Stimulated activated CD4-positive, alpha-beta T cell treated with anti-CD3 and anti-CD28 coated beads, TNF-alpha, amount 100 ng/mL, for 24 hours (primary cell): ENCODE measurements at places on chromosomes 3 and 15.

- no peak for DNase-seq
Observed at GRCh38 chr3:149955449-149955848, 15.2 kb downstream of the PFN2 start.

DNA sequence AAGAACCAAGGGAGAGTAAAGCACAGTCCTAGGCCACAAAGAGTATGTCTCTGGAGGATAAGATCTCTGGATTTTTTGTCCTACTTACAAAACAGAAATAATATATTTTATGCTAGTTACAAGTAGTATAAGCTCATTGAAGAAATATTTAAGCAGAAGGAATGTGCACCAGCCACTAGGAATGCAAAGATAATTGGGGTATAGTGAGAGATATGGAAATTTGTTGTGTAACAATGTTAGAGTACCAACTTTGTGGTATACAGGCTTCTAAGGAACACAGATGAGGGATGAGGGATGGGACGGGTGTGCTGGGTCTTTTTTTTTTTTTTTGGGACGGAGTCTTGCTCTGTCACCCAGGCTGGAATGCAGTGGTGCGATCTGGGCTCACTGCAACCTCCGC is 26.5 kb downstream of the AKAP13 start:
- DNase-seq, result no peak

DNA sequence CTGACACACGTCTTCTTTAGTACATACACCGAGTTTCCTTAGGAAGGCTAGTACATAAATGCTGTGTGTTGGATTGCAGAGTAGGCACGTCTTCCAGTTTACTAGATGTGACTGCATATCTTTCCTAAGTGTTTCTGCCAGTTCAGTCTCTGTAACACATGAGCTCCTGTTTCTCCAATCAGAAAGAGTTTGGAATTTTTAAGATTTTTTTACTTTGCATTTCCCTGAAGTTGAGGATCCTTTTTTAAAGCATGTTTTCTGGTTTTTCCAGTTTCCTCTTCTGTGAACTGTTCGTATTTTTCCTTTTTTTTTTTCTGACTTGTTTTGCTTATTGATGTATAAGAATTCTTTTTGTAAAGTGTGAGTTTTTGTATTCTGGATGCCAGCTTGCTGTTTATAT is 7.5 kb upstream of the POLR2M start:
- DNase-seq, result no peak

- no peak for DNase-seq
Observed at GRCh38 chr3:61913701-61914100, 352.3 kb downstream of the PTPRG start.

DNA sequence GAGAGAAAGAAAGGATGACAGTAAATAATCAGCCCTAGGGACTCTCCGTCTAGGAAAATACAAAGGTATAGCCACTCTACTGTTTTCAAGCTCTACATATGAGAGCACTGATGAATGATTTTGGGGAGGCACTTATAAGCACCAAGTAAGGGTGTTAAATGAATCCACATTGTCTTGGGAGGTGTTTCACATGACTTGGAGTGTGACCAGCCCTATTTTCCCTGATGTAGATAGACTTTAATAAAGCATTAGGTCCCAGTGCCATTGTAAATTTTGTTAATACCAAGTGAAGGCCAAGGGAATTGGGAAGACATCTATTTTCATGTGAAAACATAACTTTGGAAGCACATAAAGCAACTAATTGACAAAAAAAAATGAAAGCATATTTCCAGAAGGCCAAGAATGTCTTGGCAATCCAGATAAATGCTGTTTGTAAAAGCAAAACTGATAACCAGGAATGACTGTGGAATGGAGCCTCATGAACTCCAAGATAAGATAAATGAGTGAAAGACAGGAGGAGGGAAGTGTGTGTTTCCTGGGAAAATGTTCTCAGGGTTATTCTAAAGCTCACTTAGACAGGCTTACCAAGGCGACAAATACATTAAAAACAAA is 96.0 kb upstream of the MYZAP start:
- no peak for DNase-seq

DNA sequence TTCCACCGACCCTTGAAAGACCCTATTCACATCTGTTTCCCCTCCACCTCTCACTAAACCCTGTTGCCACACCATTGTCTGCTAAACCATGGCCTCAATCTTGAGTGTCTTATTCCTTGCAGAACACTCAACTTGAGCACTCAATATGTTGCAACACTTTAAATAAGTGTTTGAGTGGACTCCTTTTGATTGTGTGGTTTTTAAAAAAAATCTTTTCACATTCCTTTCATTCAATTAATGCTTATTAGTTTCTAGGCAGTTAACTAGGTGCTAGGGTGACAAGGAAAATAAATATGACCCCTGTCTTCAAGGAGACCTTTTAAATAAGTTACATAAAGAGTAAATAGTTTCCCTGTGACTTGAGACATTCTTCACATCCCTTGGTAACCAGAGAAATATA is 13.3 kb upstream of the HHLA2 start:
- DNase-seq, result no peak

GRCh38 chr15:82040862-82041261 is 5.0 kb downstream of the MEX3B start:
- no peak for DNase-seq

DNA sequence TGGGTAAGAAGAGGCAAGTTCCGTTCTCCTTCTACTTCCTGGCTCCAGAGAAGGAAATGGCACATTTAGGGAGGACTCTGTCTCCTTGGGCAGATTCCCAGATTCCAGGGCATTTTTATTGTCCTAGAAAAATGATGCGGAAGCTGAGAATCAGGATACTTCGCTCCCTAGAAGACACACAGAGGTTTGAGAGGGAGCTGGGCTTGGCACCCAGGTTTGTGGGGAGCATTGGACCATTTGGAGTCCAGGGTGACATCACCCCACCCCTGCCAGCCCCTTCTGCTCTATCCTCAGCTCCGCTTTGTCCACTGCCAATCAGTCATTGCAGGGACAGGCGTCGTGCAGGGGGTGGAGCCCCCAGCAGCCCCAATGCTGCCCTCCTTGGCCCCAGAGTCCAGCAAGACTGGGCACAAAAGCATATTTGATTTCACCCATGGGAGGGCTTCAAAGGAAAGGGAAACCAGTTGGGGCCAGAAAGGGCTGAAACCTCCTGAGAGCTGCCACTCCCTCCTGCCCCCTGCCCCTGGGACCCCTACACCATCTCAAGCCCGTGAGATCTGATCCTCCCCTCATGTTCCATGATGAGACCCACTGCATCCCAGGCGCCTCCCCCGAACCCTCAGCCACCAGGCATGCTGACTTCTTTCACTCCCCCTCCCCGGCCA is 129.8 kb upstream of the MEF2A start:
- no peak for DNase-seq

DNA sequence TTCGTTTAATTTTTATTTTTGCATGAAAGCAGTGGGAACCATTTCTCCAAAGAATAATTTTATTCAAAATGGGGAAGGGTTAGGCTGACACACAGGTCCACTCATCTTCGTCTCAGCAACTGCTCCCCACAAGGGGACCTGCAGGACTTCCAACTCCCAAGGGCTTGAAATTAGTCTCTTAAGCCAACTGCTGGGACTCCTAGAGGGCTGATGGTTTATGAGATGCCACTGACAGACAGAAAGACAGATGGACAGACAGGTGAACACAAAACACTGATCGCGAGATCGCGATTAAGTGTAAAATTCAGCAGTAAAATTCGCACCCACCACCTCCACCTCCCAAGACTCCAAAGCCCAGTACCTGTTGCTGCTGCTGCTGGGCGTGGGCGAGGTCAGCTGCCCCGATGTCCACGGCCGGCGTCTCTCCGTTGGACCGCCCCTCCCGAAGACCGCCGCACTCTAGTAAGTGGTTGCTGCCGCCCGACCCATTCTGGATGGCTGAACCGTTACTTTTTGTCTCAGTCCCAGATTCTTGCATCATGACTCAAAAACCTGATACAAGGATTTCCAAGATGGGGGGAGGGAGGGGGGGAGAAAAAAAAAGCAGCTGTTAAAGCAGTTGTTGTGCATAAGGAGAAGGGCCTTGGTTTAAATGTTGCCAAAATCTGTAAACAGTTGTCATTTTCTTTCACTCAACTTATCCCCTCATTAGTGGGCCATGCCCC is 385.5 kb downstream of the FOXP1 start:
- no peak for DNase-seq

DNA sequence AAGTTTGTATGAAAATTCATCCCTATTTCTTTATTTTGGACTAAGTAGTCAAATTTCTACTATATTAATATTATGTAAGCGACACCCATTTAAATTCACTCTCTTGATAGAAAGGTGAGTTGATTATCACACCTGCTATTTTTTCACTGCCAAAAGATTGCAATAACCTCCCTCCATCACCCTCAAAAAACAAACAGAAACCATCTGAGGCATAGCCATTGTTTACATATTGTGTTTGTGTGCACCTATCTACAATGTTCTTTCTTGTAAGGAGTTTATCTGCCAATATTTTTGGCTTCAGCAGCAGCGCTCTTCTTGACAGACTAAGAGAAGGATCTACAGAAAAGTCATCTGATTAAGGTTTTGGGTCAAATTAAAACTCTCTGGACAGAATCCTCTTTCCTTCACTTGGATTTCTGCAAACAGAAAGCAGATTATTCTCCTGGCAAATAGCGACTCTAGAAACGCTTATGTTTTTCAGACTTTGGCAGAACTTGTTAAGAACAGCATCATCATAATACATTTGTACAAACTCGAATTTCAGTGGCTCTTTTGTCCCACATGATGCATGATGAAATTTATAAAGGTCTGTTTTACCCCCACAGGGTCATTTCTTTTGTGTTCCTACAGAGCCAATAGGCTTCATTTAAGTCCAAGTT is 48.6 kb downstream of the KCNMB2 start:
- DNase-seq, result no peak

GRCh38 chr3:129605203-129605921 is 1.1 kb downstream of the PLXND1 start:
- DNase-seq, result no peak

GRCh38 chr3:183812761-183813445 is 12.5 kb downstream of the MAP6D1 start:
- DNase-seq, result no peak

- DNase-seq, result no peak
Observed at GRCh38 chr15:94701281-94701985, 470.1 kb downstream of the MCTP2 start.

- no peak for DNase-seq
Observed at GRCh38 chr3:187014417-187014864, 84.1 kb downstream of the ST6GAL1 start.

DNA sequence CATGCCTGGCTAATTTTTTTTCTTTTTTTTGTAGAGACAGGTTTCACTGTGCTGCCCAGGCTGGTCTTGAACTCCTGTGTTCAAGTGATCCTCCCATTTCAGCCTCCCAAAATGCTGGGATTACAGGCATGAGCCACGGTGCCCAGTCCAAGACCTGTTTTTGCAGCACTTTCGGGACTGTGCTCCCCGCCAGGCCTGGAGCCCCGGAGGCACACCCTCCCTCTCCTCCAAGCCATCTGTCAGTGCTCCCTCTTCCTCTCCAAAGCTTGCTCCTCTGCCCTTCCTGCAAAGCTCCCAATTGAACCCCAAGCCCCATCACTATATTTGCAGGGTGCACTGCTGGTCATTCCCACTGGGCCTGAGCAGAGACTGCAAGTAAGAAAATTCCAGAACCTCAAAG is 98.1 kb downstream of the CORO2B start:
- no peak for DNase-seq

GRCh38 chr15:80270472-80270871 is 18.5 kb upstream of the CTXND1 start:
- DNase-seq, result no peak

DNA sequence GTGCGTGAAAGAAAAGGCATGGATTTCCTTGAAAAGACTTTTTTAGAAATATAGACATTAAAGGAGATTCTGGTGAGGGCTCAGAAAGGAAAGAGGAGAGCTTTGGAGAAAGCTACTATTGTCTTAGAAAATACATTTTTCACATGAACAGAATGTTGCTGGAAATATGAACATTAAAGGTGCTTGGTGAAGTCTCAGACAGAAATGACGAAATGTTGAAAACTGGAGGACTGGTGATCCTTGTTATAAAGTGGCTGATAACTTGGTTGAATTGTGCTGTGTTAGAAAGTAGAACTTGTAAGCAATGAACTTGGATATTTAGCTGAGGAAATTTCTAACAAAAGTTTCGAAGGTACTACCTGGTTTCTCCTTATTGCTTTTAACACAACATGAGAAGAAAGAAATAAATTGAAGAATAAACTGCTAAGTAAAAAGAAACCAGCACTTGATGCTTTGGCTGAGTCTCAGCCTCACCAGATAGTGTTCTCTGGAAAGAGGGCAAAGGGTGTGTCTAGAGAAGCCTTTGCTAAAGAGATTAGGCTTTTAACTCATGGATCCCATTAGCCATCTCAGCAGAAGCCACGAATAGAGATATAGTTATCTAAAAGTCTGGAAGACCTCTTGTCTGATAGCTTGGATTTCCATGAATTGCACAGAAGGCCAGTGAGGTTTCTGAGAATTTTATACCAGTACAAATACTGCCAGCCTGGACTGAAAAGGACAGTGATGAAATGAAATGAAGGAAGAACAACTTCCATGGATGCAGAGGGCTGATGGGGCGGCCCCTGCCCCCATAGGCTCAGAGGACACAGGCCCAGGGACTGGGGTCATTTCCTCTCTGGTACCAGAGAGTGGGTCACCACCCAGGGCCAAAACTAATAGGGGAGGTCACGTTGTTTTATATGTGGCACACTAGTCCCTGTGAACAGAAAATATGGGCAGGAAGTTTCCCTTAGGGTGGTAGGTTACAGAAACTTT is 91.5 kb downstream of the RPL22L1 start:
- DNase-seq, result no peak

DNA sequence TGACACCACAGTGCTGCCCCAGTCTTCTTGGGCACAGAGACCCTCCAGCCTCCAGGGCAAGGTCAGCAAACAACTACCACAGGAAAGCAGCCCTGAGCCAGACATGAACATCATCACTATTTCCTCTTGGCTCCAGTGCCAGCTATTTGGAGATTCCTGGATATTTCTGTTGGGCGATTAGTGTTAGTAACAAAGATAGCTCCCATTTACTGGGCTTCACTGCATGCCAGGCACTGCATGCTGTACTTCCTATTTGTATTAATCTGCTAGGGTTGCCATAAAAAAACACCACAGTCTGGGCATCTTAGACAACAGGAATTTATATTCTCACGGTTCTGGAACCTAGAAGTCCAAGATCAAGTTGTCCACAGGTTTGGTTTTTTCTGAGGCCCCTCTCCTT is 255.1 kb upstream of the STT3B start:
- DNase-seq, result no peak

GRCh38 chr15:98769867-98770266 is 121.5 kb downstream of the IGF1R start:
- no peak for DNase-seq
